ENCODE measurements at places on chromosomes 3 and 15.
A peak's percentile ranks its signal among the peaks of the same experiment; 100 is the strongest.

DNA sequence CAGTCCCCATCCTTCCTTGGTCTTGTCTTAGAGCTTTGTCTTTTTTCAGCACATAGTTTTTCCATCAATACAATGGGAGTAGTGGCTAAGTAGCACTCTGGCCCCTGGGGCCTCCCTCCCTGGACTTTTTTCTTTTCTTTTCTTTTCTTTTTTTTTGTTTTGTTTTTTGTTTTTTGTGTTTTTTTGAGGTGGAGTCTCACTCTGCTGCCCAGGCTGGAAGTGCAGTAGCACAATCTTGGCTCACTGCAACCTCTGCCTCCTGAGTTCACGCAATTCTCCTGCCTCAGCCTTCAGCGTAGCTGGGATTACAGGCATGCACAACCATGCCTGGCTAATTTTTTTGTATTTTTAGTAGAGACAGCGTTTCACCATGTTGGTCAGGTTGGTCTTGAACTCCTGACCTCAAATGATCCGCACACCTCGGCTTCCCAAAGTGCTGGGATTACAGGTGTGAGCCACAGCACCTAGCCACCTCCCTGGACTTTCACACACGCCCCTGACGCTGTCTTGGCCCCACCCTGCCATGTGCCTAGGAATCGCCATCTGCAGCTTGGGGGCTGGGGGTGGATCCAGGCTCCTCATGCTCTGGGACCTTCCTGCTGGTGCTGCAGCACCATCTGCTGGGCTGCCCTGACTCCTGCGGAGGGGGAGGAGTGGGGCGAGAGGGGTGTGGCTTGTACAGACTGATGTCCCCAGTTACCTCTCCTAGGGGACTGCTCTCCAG is 2.8 kb downstream of the C15orf39 start:
- DNase-seq, result peak; percentile 75

- DNase-seq, result peak; percentile 68
Observed at GRCh38 chr3:51501833-51502561, 2.2 kb upstream of the DCAF1 start.

DNA sequence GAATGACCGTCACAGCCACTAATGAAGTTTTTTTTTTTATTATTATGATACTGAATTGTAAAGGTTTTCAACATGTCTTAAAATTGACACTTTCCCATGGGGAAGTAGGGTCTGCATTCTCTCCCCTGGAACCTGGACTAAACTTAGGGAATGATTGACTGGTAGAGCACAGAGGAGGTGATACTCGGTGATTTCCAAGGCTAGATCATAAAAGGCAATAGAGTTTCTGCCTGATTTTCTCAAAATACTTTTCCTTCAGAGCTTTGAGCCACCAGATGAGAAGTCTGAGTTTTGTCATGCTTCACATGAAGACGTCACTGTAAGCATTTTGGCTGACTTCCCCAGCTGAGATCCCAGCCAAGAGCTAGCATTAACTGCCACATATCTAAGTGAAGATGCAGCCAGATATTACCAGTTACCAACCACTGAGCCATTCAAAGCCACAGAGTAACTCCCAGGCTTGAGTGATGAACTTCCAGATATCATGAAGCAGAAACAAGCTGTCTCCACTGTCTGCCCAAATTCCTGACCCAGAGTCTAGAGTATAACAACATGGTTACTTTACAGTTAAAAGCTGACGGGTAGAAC is 105.8 kb downstream of the LSAMP start:
- DNase-seq, result no peak

DNA sequence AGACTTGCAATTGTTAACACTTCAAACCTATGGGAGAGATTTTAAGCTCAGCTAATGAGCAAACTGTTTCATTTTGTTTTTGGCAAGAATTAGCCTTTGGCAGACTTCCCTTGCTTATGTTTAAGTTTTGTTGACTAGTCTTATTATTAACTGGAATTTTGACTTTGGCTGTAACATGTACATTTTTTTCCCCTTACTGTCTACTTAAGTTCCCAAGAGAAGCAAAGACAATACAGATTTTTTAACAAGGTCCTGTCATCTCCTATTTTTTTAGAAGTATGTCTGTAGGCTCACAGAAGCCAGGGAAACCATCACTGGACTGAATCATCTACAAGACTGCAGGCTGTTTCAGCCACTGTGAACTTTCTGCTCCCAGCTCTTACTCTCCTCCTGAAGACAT is 74.3 kb downstream of the DGKG start:
- no peak for DNase-seq

DNA sequence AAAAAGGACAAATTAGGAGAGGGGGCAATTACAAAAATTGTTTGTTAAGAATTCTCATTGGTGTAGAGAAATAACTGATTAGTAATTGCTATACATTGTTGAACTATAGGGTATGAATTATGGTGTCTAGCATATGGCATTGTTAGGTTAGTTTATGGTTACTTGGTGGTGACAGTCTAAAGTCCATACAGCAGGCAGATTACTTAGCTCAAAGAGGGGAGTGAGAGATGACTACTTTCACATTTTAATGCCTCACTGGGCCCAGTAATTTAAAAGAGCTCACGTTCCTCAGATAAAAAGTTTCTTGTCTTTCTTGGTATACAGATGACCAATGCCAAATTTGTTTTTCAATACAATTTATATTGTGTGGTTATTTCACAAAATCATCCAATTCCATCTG is 112.4 kb upstream of the NEDD4 start:
- DNase-seq, result no peak

DNA sequence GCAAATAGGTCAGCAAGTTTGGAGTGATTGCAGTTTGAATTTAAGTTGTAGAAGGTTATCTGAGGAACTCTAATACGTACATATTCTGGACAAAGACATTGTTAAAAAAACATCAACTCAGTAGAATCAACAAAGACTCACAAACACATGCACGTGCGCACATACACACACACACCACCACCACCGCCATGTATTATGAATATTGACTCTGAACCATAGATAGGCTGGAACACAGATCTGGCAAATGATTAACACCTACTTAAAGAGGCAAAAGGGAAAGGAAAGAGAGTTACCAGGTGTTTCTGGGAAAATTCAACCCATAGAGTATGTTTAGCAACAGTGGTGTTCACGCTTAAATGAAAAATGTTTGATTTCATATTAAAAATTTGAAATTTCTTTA is 334.2 kb upstream of the ALCAM start:
- no peak for DNase-seq

DNA sequence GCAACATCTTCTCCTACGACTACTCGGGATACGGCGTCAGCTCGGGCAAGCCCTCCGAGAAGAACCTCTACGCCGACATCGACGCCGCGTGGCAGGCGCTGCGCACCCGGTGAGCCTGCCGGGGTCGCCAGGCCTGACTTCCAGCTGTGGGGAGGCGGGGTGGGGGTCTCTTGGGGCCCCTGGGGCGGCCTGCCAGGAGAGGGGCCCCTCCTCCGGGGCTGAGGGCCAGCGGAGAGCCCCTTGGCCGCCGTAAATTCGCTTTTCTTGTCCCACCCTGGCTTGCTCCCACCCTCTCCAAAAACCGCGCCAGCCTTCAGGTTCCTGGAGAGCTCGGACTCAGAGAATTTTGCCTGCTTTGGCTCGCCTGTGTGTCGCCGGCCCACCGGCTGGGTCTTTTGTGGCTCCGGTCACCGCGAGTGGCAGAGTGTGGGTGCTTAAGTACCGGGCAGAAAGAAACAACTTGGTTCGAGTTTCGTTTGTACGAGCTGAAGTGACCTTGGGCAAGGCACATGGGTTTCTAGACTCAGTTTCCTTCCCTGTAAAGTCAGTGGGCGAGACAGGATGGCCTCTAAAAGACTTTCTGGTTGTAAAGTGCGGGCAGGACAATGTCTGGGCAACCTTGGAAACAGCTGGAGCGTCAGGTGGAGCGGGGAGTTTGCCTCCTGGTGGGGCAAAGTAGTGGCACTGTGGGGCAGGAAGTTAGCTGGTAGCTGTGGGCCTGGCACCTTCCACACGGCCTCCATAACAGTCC is 976 bp downstream of the ABHD17C start:
- peak; percentile 5 for DNase-seq

DNA sequence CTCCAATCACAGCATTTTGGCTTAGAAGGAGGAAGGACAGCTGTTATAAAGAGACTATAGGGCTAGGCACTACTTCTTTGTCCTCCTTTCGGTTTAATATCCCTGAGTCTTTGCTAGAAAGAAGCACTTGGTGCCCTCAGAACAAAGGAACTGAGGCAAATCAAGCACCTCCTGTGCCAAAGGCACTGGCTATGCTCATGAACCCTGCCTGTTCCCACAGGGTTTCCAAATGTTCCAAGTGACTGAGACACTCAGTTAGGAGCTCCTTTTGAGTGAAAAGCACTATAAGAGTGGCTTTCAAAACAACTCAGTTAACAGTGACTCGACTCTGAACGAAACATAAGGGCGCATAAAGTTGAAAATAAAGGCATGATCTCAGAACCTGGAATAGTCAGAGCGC is 25.0 kb downstream of the TBC1D2B start:
- DNase-seq, result no peak

Data from stimulated activated CD4-positive, alpha-beta T cell treated with anti-CD3 and anti-CD28 coated beads, TNF-alpha, amount 100 ng/mL, for 4 hours (primary cell).